ENCODE measurements at places on chromosomes 13 and 19. TPM values are rescaled to one million over a fixed set of nuclear protein-coding genes. Genes with fewer than 3 reads are reported as not detected.

- H3K4me3 ChIP-seq = no peak overlapping the region
- DNase-seq = peak; percentile 72
- H3K27me3 ChIP-seq = no peaks in the 10 kb centered on the region
- H3K36me3 ChIP-seq = peaks cover 13% of the 10 kb centered on the region
- no peaks in the 10 kb centered on the region for H3K4me1 ChIP-seq
Observed at GRCh38 chr13:51444922-51445321, 7.9 kb downstream of the INTS6 start.

- peak overlapping the region; percentile 22 for H3K4me3 ChIP-seq
- H3K27ac ChIP-seq = no peak overlapping the region
- H3K4me1 ChIP-seq = peaks cover 4% of the 10 kb centered on the region
- DNase-seq = no peak
- H3K36me3 ChIP-seq = no peaks in the 10 kb centered on the region
- H3K27me3 ChIP-seq = peaks cover 94% of the 10 kb centered on the region
Observed at GRCh38 chr13:102400675-102401145, 1.1 kb downstream of the FGF14 start.

- no peak overlapping the region for H3K4me3 ChIP-seq
- no peaks in the 10 kb centered on the region for H3K4me1 ChIP-seq
- no peaks in the 10 kb centered on the region for H3K27me3 ChIP-seq
- H3K27ac ChIP-seq = no peak overlapping the region
- H3K36me3 ChIP-seq = no peaks in the 10 kb centered on the region
- DNase-seq = no peak
Observed at GRCh38 chr13:69935043-69935442, 172.6 kb upstream of the ATXN8OS start.

DNA sequence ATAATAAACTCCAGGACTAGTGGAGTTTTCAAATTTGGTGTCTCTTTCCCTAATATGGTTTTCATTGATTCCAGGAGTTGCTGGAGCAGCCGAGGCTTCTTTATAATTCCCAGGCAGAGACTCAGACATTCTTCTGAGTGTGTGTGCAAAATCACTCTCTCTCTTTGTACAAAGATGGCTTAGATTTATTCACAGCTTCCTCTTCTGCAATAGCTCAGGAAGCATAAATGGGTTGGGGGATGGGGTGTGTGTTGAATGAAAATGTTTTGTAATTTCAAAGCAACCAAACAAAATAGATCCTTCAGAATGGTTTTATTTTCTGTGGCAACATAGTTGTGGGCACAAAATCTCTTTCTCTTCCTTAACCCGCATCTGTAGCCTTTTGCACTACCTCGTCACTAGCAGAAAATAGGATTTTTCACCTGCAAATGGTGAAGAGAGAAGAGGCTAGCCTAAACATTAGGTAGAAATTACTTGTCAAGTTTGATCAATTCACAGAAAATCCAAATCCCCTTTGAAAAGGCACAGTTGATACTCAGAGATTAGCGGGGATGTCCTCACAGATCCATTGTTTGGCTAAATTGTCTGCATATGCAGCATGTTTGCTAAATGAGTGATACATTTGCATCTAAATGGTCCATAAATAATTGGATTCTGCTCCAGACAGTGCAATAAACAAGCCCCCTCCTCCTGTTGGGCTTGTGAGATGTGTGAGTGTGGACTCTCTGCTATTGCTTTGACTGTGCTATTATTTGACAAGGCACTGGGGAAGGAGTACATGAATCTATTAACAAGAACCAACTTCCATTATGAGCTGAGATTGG is 66.7 kb downstream of the CBY2 start:
- H3K4me1 ChIP-seq = peaks cover 18% of the 10 kb centered on the region
- H3K36me3 ChIP-seq = no peaks in the 10 kb centered on the region
- no peak overlapping the region for H3K4me3 ChIP-seq
- no peak overlapping the region for H3K27ac ChIP-seq

DNA sequence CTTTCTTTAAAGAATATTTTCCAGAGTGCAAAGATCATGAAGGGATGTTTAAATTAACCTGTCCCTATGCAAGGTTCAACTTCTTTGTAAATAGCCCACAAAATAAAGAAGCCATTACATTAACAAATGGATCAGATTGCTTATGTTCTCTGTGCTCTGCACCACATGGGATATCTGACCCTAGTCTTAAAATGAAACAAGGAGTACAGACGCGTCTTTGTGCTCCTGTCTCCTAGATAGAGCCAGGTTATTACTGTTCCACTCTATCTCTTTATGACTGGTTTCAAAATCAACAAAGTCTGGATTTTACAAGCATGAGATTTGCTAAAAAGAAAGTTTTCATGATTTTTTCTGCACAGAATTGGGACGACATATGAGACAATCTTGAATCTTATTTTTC is 339.4 kb downstream of the KLF12 start:
- H3K36me3 ChIP-seq = no peaks in the 10 kb centered on the region
- DNase-seq = no peak
- H3K4me1 ChIP-seq = no peaks in the 10 kb centered on the region
- H3K27ac ChIP-seq = no peak overlapping the region
- no peaks in the 10 kb centered on the region for H3K27me3 ChIP-seq
- no peak overlapping the region for H3K4me3 ChIP-seq

- peaks cover 2% of the 10 kb centered on the region for H3K4me1 ChIP-seq
- H3K27me3 ChIP-seq = peaks cover 100% of the 10 kb centered on the region
- peak; percentile 41 for DNase-seq
- H3K36me3 ChIP-seq = no peaks in the 10 kb centered on the region
- H3K4me3 ChIP-seq = peak overlapping the region; percentile 28
- H3K27ac ChIP-seq = no peak overlapping the region
Observed at GRCh38 chr13:27960362-27961226, 8.5 kb downstream of the CDX2 start.

DNA sequence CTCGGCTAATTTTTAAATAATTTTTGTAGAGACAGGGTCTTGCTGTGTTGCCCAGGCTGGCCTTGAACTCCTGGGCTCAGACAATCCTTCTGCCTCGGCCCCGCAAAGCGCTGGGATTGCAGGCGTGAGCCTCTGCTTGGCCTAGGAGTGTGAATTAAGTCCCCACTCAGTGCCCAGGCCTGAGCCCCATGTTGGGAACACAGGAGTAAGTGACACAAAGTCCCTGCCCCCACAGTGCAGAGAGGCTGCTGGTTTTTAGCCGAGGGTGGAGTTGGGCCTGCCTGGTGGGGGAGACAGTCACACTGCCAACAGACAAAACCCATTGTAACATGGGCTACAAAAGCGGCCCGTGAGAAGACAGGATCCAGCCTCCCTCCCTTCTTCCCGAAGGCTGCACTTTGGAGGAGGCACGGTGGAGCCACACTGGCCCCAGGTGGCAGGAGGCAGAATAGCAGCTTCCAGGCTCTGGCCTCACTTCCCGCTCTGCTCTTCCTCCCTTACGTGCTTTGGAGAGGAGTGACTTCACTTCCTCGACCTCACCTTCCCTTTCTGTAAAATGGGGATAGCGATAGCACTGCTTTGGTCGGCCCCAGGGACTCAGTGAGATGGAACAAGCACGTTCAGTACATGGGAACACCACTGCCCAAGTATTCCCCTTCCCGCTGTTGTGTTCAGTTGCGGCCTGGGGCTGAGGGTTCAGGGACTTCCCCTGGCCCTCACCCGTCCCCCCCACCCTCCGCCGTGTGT is 15.2 kb upstream of the EHD2 start:
- DNase-seq = peak; percentile 93
- no peaks in the 10 kb centered on the region for H3K27me3 ChIP-seq
- no peak overlapping the region for H3K4me3 ChIP-seq
- no peaks in the 10 kb centered on the region for H3K4me1 ChIP-seq

DNA sequence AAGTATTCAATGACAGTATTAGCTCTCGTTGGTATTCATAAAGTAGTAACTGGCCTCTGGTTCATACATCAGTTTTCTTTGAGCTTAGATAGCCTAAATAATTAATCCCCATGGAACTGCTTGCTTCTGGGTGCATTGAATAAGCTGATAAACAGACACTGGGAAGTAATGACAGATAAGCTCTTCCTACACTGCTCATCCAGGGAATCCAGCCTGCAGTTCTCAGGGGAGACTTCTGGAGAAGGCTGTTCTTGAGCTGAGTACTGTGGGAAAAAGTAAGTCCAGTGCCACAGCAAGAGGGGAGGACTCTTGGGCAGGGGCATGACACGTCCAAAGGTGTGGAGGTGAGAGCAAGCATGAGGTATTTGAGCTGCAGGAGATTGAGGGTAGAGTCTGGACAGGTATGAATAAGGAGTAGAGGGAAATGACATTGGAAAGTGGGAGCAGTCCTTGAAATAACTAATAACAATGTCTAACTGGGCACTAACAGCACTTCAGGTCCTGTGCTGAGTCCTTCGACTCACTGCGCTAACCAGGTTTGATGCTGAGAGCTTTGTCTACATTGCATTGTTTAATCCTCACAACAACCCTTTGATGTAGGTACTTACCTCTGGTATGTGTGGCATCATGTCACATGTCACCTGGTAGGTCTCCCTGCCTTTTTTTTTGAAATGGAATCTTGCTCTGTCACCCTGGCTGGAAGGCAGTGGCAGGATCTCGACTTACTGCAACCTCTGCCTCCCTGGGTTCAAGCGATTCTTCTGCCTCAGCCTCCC is 7.2 kb downstream of the GARRE1 start:
- peak; percentile 25 for DNase-seq
- no peak overlapping the region for H3K4me3 ChIP-seq
- H3K36me3 ChIP-seq = no peaks in the 10 kb centered on the region
- H3K27me3 ChIP-seq = no peaks in the 10 kb centered on the region

- H3K27me3 ChIP-seq = peaks cover 100% of the 10 kb centered on the region
- peaks cover 27% of the 10 kb centered on the region for H3K4me1 ChIP-seq
- DNase-seq = no peak
- no peaks in the 10 kb centered on the region for H3K36me3 ChIP-seq
- H3K27ac ChIP-seq = no peak overlapping the region
Observed at GRCh38 chr19:13058951-13059660, 43.6 kb downstream of the LYL1 start.

DNA sequence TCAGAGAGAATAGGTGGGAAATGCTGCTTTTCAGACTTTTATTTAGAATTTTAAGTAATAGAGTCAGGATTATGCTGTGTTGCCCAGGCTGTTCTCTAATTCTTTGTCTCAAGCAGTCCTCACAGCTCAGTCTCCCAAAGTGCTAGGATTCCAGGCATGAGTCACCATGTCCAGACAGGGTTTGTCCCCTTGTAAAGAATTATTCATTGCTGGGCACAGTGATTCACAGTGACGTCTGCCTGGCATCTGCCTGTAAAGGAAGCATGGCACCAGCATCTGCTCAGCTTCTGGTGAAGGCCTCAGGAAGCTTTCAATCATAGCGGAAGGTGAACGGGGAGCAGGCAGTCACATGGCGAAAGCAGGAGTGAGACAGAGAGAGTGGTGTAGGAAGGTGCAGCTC is 17.7 kb downstream of the ZNF763 start:
- DNase-seq = no peak
- no peaks in the 10 kb centered on the region for H3K4me1 ChIP-seq
- no peaks in the 10 kb centered on the region for H3K36me3 ChIP-seq
- H3K27me3 ChIP-seq = no peaks in the 10 kb centered on the region

DNA sequence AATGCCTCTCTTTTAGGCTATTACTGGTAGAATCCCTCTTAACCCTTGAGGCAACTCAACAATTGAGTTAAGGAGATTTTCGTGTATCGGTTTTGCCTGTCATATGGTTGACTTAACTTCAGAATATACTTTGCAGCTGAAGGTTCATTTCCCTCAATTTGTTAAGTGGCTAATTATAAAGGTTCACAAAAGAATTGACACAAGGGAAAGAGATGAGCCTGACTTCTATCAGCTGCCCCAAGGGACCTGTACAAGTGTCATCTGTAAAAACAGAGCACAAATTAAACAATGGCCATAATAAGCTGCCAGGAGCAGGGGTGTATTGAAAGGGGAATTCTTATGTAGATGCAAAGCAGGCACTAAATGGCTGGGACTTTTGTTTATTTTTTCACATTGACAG is 334.8 kb upstream of the OBI1 start:
- H3K36me3 ChIP-seq = no peaks in the 10 kb centered on the region
- no peak overlapping the region for H3K4me3 ChIP-seq
- H3K4me1 ChIP-seq = no peaks in the 10 kb centered on the region
- DNase-seq = no peak
- H3K27me3 ChIP-seq = no peaks in the 10 kb centered on the region

DNA sequence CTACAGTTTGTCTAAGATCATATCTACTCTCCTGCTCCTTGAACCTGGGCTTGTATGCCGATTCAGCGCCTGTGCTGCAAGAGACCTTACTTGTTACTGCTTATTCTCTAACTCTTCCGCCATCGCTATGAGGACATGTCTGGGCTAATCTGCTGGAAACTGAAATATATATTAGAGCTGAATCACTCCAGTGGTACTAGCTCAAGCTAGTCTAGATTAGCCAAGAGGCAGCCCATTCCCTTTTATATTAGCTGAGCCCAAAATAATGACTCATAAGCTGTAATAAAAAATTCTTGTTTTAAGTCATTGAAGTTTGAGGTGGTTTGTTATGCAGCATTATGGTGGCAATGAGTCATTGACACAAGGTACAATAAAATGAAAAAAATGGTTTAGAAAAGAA is 52.8 kb downstream of the SLC6A16 start:
- DNase-seq = peak; percentile 31
- H3K27me3 ChIP-seq = no peaks in the 10 kb centered on the region
- H3K4me3 ChIP-seq = no peak overlapping the region
- H3K36me3 ChIP-seq = no peaks in the 10 kb centered on the region

- DNase-seq = no peak
- no peaks in the 10 kb centered on the region for H3K4me1 ChIP-seq
- H3K27ac ChIP-seq = no peak overlapping the region
- no peaks in the 10 kb centered on the region for H3K36me3 ChIP-seq
- peaks cover 80% of the 10 kb centered on the region for H3K27me3 ChIP-seq
Observed at GRCh38 chr19:30379841-30380610, 7.8 kb downstream of the ZNF536 start.

DNA sequence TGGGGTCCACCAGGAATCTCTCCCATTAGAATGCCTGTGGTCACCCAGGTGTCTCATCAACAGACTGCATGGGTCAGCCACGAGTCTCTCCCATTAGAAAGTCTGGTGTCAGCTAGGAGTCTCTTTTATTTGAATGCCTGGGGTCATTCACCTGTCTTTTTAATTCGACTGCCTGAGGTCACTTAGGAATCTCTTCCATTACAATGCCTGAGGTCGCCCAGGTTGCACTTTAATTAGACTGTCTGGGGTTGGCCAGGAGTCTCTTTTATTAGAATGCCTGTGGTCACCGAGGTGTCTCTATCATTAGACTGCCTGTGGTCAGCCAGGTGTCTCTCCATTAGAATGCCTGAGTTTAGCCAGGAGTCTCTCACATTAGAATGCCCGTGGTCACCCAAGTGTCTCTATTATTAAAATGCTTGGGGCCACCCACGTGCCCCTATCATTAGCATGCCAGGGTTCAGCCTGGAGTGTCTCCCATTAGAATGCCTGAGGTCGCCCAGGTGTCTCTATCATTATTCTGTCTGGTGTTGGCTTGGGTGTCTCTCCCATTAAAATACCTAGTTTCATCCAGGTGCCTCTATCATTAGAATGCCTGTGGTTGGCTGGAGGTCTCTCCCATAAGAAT is 1474.3 kb downstream of the UQCRFS1 start:
- H3K27ac ChIP-seq = no peak overlapping the region
- H3K27me3 ChIP-seq = no peaks in the 10 kb centered on the region
- H3K4me1 ChIP-seq = no peaks in the 10 kb centered on the region
- no peak for DNase-seq

Gene SRRM5
- 0.18 TPM for total RNA-seq

Gene PRSS57
- not detected for total RNA-seq

Gene FSTL3
- 44.4 TPM for total RNA-seq

Gene PET100
- total RNA-seq = 25.0 TPM

Measured in cardiac muscle cell (in vitro differentiated cells and primary cell).